ENCODE measurements at places on chromosomes 11 and 22.

GRCh38 chr11:129041611-129042018 is 98.9 kb upstream of the TP53AIP1 start:
- DNase-seq: no peak

- no peak for DNase-seq
Observed at GRCh38 chr11:1773131-1773993, 9.6 kb upstream of the CTSD start.

DNA sequence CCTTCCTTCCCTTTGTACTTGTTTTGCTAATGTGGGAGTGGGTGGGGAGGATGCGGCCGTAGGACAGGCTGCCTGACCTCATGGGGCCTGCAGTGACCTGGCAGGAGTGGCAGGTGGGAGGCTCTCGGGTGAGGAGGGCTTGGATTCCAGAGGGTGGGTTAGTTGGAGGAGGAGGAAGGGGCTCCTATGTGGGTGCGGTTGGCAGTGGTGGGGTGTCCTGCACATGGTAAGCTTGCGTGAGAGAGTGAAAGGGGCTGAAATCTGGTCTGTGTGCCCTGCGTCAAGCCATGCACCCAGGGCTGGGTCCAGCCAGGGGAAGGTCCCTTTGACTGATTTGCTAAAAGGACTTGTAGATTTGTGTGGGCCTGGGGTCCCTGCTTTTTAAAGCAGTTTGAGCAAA is 90.7 kb upstream of the OR4B1 start:
- no peak for DNase-seq

- no peak for DNase-seq
Observed at GRCh38 chr11:92083123-92083522, 141.5 kb upstream of the FAT3 start.

- DNase-seq: no peak
Observed at GRCh38 chr11:98772893-98773292, 247.9 kb upstream of the CNTN5 start.

GRCh38 chr11:11966826-11967668 is 41.4 kb downstream of the DKK3 start:
- DNase-seq: peak; percentile 76

- no peak for DNase-seq
Observed at GRCh38 chr11:96778272-96778671, 388.5 kb downstream of the JRKL start.

DNA sequence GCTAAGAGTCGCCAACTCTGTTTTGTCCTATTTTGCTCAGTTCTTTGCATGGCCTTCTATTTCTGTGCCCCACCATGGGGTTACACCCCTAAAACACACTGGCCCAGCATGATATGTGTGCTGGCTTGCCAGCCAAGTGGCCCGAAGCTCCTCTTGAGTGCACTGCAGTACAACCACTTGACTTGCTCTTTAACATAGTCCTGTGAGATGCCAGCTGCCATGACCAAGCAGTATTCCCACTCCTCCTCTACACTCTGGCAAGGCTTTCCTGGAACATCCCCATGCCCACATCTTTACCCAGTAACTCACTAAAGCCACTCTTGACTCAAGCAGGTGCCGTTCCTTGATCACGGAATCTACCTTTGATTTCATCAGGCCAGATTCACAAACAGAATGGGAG is 102.9 kb upstream of the GAL start:
- DNase-seq: no peak

GRCh38 chr11:27699926-27700350 is 317 bp downstream of the BDNF start:
- DNase-seq: no peak

- DNase-seq: no peak
Observed at GRCh38 chr11:8721609-8722500, 39.3 kb downstream of the RPL27A start.

- no peak for DNase-seq
Observed at GRCh38 chr11:36602135-36602534, 4.1 kb upstream of the RAG2 start.

DNA sequence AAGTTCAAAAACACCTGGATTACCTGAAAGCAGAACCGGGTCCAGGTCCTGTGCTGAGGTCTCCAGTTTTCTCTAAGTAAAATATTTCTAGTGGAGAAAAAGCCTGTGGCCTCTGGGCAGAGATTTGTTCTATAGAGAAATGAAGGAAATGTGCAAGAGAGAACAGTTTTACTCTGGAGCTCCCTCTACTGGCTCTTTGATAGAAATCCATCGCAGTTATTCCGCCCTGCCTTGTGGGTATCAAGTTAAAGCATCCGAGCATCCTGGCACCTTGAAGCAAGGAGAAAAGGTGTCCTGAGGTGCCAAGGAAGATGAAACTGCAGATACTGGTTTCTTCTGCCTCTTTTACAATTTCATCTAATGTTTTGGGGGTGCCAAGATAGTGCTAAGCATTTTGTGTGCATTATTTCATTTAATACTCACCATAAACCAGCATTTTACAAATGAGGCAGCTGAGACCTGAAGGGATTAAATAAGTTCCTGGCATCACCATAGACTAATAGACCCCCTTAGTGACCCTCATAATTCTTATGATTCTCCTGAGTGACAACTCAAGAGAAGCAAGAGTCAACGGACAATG is 113.1 kb upstream of the HSD17B12 start:
- peak; percentile 55 for DNase-seq

- DNase-seq: no peak
Observed at GRCh38 chr22:31678748-31679147, 16.7 kb upstream of the PISD start.

- DNase-seq: no peak
Observed at GRCh38 chr22:49353235-49353634, 474.4 kb downstream of the BRD1 start.

- no peak for DNase-seq
Observed at GRCh38 chr11:14854057-14854456, 38.0 kb downstream of the CYP2R1 start.

DNA sequence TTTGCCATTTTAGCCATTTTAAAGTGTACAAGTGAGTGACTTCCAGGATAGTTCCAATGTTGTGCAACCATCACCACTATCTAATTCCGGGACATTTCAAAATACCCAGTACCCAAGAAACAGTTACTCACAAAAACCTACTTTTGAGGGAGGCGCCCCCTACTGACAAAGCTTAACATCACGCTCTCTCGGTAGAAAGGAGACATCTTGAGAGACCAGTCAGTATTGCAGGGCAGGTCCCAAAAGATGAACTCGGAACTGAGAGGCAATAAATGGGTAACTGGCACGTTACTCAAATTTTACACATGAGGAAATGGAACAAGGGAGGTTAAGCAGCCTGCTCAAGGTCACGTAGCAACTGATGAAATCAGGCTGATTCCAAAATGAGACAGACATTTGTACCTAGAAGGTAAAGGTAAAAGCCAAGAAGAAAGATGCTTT is 50.0 kb upstream of the POU2AF1 start:
- DNase-seq: peak; percentile 52

DNA sequence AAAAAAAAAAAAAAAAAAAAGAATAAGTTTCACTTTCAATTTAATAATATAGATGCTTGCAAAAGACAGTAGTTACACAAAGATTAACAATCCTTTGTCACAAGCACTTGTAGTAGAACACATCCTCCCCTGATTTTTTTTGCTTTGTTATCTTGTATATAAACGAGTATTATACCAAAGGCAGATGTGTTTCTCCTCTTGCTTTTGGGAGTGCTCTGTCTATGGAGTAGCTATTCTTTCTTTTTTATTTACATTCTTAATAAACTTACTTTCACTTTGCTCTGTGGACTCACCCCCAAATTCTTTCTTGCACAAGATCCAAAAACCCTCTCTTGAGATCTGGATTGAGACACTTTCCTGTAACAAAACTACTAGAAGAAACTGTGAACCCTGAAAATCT is 3.4 kb upstream of the MRPL16 start:
- no peak for DNase-seq

DNA sequence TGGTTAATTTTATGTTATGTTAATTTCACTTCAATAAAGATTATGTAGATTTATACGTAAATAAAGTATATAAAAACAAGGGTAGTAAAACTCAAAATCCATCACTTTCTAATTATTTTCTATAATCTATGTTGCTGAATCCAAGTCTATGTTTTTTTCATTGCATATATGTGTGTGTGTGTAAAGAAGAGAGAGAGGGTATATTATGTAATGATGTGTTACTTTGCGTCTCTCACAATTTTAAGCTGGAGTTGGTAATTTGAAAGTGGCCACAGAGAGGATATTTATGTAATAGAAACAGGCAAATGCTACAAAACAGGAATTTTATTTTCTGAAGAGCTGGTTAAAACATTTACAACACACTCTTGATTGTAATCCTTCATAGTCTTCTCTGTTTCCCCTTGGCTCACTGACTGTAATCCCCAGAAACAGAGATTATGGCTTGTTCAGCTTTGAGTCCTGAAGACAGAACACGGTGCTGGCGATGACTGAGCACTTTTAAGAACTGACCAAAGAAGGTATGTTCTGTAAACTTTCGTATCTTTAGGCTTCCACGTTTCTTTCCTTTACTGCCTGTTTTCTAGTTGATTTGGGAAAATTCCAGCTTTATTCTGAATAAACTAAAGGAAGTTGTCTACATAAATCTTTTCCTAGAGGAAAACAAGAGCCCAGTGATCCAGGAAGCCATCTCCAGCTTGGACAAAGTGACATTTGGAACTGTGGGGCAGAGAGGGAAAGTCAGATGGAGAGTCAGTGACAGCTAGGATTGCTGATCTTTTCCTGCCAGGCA is 43.6 kb downstream of the OR2AG2 start:
- DNase-seq: no peak

DNA sequence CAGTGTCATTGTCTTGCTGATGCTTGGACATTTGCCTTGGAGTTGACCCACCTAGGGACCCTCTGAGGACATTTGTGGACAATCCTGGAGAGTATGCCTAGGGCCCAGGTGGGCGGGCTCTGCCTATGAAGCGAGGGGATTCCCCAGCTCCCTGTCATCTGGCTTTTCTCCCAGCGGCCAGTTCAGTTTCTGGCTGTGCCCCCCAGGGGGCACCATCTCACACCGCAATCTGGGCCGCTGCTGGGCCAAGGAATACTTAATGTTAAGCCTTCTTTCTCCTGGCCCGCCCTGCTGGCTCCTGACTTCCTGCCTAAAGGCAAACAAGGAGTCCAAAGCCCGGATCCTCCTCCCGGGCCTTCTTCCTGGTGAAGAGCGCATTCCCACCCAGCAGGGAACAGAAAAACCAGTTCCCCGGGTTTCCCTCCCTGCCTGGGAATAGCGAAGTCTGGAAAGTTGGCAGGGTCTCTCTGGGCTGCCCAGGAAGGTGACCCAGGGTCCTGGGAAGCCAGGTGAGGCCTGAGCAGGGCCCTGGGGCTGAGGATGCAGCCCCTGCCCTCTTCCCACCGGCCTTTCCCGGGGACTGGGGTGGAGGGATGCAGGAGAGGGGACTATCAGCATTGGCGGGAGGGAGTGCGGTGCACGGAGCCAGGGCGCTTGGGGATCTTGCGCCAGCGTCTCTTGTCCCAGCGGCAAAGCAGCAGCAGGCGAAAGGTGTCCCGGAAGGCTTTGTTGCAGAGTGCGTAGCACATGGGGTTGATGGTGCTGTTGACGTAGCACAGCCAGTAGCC is 11.9 kb downstream of the CHRM1 start:
- DNase-seq: peak; percentile 54
